ENCODE measurements at places on chromosomes 12 and 14. TPM values are rescaled to one million over a fixed set of nuclear protein-coding genes. Genes with fewer than 3 reads are reported as not detected.
A peak's percentile ranks its signal among the peaks of the same experiment; 100 is the strongest.

The OASL gene
- 2.8 TPM for total RNA-seq

The PFKM gene
- total RNA-seq, result 19.0 TPM

- no peak overlapping the region for H3K4me3 ChIP-seq
- H3K4me1 ChIP-seq, result no peaks in the 10 kb centered on the region
- H3K27ac ChIP-seq, result no peak overlapping the region
- DNase-seq, result no peak
- no peaks in the 10 kb centered on the region for H3K27me3 ChIP-seq
- peaks cover 61% of the 10 kb centered on the region for H3K36me3 ChIP-seq
Observed at GRCh38 chr14:102215576-102216250, 76.0 kb downstream of the WDR20 start.

The IL22 gene
- total RNA-seq, result not detected

DNA sequence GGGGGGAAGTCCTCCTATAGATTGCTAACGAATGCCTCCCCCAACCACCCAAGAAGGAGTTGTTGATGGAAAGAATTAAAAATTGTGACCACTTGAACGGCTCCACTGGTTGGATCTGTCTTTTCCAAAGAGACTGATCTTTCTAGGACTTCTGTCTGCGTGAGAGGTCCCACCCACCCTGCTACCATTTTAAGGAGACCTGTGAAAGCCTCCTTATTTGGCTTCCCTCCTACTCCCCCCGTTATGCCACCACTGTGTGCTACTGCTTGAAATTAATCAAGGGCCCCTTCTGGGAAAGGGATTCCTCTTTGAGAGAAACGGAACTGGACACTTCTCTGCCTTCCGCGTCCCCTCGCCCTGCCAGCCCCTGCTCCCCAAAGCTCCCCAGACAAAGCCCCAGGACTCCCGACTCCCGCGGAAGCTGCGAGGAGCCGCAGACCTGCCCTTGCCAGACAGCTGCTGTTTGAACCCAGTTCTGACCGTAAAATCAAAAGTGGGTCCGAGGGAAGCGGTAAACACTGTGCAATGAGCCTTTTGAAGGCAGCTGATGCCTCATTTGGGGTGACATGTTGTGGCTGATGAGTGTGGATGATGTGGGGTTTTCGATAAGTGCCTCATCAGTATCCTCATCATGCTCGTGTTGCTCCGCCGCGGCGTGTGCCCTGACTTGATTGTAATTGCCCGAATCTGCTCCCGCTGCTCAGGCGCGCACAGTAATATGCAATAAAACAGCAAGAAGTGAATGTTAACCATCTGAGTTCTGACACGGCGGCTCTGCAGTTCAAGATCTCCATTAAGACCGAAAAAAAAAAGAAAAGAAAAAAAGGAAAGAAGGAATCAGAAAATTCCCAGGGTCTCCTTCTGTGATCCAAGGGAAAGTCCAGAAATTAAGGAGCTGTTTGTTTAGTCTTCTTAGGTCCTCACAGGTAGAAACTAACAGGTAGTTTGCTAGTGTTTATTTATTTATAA lies 48.2 kb downstream of the MBIP start:
- DNase-seq, result peak; percentile 1
- no peaks in the 10 kb centered on the region for H3K36me3 ChIP-seq
- H3K4me3 ChIP-seq, result peak overlapping the region; percentile 16
- H3K4me1 ChIP-seq, result no peaks in the 10 kb centered on the region
- H3K27me3 ChIP-seq, result peaks cover 6% of the 10 kb centered on the region
- no peak overlapping the region for H3K27ac ChIP-seq

GRCh38 chr12:94712815-94713515 lies 62.6 kb upstream of the TMCC3 start:
- DNase-seq, result no peak
- H3K4me1 ChIP-seq, result no peaks in the 10 kb centered on the region
- H3K36me3 ChIP-seq, result no peaks in the 10 kb centered on the region
- H3K4me3 ChIP-seq, result no peak overlapping the region
- no peak overlapping the region for H3K27ac ChIP-seq

DNA sequence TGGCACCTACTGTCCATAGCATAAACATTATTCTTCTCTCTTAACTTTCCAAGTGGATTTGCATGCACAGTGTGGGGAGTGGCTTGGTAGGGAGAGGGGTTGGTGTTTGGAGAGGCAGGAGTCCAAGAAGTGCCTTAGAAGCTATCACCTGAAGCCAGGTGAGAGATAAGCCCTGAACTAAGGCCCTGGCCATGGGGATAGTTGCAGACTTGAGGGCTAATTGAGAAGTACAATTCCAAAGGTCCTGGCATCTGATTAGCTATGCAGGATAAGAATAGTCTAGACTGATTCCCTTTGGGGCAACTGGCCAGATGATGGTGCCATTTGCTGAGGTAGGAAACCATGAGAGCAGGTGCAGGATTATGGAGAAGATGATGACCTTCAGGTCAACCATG lies 2.0 kb upstream of the PCK2 start:
- no peak overlapping the region for H3K27ac ChIP-seq
- H3K4me1 ChIP-seq, result peaks cover 16% of the 10 kb centered on the region
- H3K4me3 ChIP-seq, result no peak overlapping the region
- no peak for DNase-seq
- H3K36me3 ChIP-seq, result no peaks in the 10 kb centered on the region

DNA sequence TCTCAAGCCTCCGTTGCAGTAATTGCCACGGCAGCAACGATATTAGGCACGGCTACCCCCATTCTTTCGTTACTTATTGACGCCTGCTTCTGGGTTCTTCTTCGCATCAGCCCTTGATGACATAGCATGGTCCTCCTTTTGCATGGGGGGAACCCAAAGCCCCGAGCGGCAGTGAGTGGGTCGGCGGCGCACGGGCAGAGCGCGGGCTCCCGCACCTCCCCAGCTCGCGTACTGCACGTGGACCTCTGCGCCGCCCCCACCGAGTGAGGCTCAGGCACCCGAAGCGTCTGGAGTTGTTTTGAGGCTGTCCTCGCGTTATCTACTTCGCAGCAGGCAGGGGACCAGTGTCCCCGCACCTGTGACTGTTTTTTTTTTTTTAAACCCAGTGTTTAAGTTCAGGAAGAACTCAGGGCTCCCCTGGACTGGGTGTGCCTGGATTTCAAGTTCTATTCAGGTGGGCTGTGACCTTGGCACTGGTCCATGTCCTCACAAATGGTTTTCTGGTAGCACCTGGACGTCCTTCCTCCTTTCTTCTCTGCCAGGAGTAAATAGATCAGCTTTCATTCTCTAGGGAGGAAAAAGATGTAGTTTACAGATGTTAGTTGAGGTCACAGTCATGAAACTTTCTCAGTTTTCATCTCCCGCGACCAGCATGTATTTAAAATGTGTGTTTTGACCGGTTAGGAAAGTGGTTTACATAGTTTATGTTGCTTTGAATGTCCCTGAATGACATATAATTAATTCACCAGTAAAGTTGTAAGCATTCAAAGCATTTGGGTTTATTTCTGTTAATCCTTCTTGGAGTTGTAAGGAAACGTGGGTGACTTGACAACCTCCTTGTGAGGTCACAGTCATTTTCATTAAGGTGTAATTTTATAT lies 1.4 kb upstream of the FOXN4 start:
- H3K4me3 ChIP-seq, result peak overlapping the region; percentile 20
- H3K27ac ChIP-seq, result no peak overlapping the region
- H3K36me3 ChIP-seq, result no peaks in the 10 kb centered on the region
- DNase-seq, result no peak
- H3K27me3 ChIP-seq, result peaks cover 4% of the 10 kb centered on the region

The ZNF891 gene
- total RNA-seq, result 7.9 TPM

DNA sequence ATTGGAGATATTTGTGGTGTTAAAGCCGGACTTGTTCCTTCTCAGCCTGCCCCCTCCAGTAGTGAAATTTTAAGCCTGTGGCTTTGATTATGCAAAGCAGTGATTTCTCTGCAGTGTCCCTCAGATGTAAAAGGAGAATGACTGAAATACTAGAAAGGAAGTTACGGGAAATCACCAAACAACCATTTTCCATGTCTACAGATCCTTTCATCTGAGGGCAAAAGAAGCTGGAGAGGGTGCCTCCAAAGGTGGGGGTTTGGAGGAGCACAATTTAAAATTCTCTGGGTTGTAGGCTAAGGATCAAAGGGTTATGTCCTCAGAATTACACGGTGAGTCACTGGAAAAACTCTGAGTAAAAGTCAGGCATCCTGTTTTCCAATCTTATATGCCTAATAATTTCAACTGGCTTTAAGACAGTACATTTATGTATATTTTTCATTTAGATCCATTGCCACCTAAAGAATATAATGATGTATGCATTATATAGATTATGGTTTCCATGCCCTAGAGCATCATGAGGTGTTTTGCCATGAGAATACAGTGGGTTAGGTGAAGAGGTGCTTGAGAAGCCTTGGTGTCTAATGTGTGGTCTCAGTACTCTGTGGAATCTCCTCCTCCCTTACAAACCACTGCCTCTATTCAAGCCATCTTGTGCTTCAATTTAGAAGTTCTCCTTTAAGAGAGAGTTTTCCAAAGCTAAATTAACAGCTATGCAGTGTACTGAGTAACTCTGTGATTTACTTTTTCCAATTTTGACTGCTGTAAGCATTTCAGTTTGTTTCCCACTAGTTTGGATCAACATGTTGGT lies 362.1 kb downstream of the RAD51B start:
- no peaks in the 10 kb centered on the region for H3K27me3 ChIP-seq
- no peak overlapping the region for H3K27ac ChIP-seq
- DNase-seq, result no peak
- H3K4me3 ChIP-seq, result no peak overlapping the region

- no peaks in the 10 kb centered on the region for H3K27me3 ChIP-seq
- no peak overlapping the region for H3K27ac ChIP-seq
- no peaks in the 10 kb centered on the region for H3K36me3 ChIP-seq
- peaks cover 42% of the 10 kb centered on the region for H3K4me1 ChIP-seq
Observed at GRCh38 chr12:12701457-12701856, 5.5 kb upstream of the GPR19 start.

Measured in naive thymus-derived CD4-positive, alpha-beta T cell (primary cell).